NCI-H1930 (cell line): ENCODE measurements at places on chromosomes 1 and 21.

DNA sequence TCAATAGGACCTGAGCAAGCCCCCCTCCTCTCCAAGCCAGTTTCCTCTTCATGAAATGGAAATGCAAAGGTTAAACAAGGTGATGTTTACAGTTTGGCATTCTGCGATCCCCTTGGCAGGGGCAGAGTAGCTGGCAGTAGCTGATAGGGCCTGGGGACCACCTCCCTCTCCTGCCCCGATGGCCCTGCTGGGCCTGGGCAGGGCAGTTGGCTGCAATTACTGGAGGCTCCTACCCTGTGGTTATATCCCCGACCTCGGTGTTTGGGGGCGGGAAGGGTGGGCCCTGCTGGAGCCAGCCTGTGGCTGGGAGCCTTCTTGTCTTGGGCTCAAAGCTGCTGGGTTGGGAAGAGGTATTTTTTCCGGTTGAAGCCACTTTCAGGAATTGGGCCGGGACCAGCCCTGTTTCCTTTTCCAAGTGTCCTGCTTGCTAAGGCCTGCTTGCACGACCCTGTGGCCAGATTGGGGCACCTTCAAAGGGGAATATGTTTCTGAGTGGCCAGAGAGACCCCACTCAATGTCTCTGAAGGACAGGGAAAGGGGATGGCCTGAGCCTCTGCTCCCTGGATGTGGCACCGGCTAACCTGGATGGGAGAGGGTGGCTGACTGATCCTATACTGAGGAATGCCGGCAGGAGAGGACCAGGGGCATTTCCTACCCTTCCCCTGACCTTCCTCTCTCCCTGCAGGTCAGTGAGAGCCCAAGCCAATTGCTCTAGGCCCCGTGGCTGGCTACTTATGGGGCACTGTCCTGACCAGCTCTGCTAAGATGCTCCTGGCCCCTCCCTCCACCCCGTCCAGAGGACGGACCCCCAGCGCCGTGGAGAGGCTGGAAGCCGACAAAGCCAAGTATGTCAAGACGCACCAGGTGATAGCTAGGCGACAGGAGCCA is 1.9 kb downstream of the FAM110D start:
- no peak for DNase-seq

- no peak for DNase-seq
These were observed 13.6 kb downstream of the GABRD start for GRCh38 chr1:2032737-2033136.

DNA sequence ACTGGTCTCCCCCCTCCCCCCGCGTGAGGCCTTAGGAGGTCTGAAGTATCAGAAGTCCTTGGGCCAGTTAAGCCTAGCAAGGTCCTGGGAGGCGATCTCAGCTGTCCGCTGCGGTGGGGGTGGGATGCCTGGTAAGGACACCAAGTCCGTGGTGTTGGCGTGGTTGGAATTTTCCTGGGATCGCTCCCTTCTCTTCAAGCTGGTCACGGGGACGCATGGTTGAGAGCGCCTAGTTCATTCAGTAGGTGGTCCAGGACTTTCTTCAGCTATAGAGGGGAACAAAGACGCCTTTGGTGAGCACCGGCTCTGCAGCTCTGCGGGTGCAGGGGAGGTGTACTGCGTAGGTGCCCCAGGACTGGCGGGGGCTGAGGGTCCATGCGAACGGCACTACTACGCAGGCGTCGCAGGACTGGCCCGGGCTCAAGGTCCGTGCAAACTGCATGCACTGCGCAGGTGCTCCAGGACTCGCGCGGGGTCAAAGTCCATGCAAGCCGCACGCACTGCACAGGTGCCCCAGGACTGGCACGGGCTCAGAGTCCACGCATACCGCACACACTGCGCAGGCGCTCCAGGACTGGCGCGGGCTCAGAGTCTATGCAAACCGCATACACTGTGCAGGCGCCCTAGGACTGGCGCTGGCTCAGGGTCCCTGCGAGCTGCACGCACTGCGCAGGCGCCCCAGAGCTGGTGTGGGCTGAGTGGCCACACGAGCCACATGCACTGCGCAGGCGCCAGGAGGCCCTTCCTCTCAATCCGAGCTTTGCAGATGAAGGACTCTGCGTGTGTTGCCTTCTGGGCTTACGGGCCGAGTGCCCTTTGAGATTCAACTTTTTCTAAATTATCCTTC is 36.6 kb upstream of the HMGN1 start:
- DNase-seq, result no peak

DNA sequence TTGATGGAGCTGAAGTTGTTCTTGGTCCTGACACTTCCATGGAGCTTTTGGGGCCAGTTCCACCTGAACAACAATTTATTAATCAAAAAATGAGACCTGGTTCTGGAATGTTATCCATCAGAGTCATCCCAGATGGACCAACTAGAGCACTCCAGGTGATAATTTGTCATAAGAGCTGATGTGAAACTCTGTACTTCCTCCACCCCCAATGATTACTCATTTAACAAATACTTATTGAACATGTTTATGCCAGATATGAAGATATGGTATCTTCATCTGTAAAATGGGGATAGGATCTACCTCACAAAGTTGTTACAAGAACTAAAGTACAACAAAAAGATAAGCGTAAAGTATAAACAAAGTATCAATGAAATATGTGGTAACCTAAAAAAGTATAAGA is 153.2 kb downstream of the VPS13D start:
- no peak for DNase-seq

DNA sequence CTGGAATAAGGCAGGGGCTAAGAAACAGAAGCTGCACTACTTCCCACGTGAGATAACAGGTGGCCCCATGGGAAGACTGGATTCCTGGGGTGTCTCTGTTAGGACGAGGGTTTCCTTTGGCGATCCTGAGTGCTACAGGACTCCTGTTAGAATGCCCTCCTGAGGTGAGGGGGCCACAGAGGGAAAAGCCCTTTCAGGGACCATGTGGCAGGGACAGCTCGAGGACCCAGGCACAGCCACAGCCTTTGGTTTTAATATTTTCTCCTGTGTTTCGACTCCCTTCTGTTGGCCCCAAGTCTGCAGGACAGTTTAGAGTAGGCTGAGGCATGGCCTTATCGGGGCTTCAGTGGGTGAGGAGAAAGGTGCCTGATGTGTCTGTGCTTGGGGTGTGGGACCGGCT is 12.6 kb downstream of the TTC39A start:
- DNase-seq, result no peak

DNA sequence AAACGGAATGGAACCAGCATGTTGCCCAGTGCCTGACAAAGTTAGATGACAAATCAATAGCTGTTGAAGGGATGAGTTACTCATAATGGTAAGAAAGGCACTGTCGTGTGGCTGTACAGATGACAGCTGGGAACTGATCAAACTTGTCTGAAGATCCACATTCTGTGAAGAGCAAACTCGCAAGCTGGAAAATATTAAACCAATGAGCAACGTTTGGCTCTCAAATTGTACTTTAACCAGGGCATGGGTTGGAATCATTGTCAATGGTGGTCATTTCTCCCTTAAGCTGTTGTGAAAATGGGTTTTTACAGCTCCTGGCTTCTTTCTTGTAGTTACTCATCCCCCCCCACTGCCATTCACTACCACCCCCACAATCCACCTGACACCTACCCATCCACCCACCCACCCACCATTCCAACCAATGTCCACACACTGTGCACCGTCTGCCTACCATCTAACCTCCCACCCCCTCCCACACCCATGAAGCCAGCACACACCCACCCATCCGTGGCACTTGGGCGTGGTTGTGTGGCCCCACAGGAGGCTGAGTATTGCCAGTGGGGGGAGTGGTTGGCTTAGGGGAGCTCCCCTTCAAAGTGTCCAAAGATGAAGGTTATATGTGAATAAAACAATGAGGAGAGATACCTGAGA is 46.7 kb downstream of the CLDN14 start:
- no peak for DNase-seq
